ENCODE measurements at places on chromosomes 7 and 10.

DNA sequence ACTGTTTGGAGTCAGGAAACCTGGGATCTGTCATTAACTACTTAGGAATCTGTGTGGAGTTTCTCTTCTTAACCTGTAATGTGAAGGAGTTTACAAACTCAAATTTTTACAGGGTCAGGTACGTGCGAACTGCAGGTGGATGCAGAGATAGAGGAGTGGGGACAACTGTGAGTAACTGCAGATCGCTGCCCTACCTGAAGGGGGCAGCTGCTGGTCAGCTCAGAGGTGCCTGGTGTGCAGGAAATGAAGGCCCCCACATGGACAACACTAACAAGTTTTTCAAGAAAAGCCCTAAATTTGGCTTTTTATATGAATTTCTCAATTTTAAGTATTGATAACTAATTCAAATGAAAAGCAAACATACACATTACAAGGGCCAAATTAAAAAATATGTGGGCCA lies 380.0 kb downstream of the REEP3 start:
- no peak for DNase-seq

- DNase-seq, result no peak
Measured at GRCh38 chr7:76424413-76425111, at the start of gene ZP3. TSS of gene ZP3 (plus strand) at chr7:76424950. CDS start at chr7:76424965, 15 bp downstream.

DNA sequence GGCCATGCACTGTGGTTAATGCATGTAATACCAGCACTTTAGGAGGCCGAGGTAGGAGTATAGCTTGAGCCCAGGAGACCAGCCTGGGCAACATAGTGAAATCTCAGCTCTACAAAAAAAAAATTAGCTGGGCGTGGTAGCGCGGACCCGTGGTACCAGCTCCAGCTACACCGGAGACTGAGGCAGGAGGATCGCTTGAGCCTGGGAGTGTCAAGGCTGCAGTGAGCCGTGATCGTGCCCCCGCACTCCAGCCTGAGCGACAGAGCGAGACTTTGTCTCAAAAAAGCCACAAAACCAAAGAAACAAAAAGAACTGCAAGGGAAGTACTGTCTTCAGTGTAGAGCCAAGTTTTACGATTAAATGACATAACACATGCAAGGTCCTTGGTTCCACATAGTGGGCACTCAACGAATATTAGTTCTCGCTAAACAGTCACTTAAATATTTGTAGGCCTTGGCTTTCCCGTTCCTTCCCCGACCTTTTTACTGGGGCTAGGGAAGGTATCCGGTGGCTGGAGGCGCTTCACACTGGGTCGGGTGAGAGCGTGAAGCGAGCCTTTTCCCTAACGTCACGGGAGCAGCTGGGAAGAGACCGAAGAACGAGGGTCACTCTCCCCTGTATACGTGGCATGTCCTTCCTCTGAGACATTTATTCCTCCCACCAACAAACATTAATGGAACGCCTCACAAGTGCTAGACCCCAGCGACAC lies 993 bp upstream of the SND1 start:
- no peak for DNase-seq

- DNase-seq, result no peak
Measured at GRCh38 chr10:123577921-123578461, 88.2 kb upstream of the GPR26 start.

DNA sequence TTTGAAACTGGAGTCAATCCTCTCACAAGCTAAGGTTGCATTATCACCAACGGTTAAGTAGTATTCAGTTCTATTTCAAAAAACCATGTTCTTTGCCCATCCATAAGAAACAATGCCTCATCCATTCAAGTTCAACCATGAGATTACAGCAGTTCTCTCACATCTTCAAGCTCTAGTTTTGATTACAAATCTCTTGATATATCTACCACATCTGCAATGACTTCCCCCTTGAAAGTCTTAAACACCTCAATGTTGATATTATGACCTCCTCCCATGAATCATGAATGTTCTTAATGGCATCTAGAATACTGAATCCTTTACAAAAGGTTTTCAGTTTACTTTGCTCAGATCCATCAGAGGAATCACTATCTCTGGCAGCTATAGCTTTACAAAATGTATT lies 81.8 kb downstream of the JMJD1C start:
- no peak for DNase-seq

- no peak for DNase-seq
Measured at GRCh38 chr7:46212425-46213153, 291.5 kb upstream of the IGFBP3 start.

- DNase-seq, result peak; percentile 95
Measured at GRCh38 chr10:70191972-70192305, 21.6 kb upstream of the SAR1A start.

Data from iris pigment epithelial cell (primary cell).